ENCODE measurements at places on chromosomes 12 and 14.

- no peak for DNase-seq
These were observed 117.5 kb downstream of the DAAM1 start for GRCh38 chr14:59305836-59306555.

DNA sequence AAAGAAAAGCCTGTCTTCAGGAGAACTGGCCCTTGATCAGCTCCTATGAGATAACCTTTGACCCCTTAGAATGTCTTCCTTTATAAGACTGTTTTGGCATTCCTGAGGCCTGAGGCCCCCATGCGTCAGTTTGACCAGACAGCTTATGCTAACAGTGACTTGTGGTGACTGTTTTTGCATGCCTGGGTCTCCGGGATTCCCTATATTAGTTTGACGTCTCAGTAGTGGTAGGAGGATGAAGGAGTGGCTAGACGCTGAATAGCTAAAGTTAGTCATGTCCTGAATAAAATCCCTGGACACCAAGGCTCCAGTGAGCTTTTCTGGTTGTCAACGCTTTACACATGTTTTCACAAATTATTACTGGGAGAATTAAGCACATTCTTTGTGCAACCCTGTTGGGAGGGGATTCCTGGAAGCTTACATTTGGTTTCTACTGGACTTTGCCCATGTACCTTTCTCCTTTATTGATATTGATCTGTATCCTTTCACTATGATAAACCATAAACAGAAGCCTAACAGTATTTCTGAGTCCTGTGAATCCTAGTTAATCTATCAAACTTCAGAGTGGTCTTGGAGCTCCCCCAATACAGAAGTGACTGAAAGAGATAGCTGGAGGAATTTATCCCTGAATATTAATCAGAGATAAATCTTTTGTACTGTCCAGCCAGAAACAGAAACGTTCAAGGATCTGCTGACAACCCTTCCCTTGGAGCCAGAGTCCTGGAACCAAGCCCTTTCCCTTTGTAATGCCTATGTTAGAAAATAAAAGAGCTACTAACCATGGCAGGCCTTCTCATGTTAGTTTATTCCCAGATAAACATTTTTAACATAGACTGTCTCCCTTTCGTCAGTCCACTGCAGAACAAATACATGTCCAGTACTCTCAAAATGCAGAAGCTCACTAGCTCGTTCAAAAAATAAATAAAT, 479.2 kb downstream of the RPS29 start:
- no peak for DNase-seq

DNA sequence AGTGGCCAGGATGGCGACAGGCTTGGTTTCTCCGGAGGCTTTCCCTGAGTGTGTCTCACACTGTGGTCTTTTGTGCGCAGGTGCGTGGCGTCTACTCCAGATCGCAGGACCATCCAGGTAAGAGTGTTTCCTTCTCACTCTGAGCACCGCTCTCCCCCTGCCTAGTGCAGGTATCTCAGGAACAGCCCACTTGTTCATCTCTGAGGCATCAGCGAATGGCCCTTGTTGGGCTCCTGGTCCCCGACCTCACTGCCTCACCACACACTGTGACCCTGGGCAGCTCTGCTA, 781 bp downstream of the ADGRD1 start:
- DNase-seq: no peak

- DNase-seq: no peak
These were observed 128.6 kb upstream of the CPM start for GRCh38 chr12:69061574-69061973.

- DNase-seq: no peak
These were observed 54.2 kb downstream of the RPAP3 start for GRCh38 chr12:47651368-47652254.

- DNase-seq: no peak
These were observed 52.4 kb downstream of the PAPLN start for GRCh38 chr14:73289729-73290128.

DNA sequence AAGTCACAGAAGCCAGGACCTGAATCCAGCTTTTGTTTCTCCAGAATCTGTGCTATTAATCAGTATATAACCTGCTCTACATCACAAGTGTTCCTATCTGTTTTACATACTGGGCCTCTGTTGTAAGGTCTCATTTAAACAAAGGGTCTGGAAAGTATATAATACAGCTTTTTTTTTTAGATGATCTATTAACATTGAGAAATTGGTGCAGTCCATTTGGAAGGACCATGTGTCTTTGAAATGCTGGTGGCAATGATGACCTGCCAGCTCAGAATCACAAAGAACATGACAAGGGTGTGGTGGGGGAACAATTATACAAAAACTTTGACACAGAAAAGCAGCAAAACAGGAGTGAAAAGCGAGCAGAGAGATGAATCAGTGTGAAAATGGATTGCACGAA, 164.6 kb downstream of the PPM1H start:
- no peak for DNase-seq

DNA sequence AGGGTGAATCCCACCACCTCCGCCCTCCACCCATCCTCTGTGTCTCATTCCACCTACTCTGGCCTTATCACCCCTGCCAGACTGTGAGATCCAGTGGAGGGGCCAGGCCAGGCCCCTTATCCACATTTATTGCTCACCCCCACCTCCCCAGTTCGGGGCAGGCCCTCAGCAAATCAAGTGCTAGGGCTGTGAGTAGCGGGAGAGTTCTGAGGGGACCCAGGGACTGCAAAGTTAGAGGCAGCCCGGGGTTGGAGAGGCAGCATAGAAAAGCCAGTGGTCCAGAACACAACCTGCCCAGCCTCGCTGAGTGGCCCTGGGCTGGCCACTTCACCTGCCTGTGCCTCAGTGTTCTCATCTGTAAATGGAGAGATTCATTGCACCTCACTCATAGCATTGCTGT, 27.2 kb upstream of the ACTN1 start:
- no peak for DNase-seq

- no peak for DNase-seq
These were observed 512 bp downstream of the POU6F1 start for GRCh38 chr12:51217133-51217967.

GRCh38 chr14:22845821-22846625, 9.6 kb downstream of the MMP14 start:
- DNase-seq: no peak

DNA sequence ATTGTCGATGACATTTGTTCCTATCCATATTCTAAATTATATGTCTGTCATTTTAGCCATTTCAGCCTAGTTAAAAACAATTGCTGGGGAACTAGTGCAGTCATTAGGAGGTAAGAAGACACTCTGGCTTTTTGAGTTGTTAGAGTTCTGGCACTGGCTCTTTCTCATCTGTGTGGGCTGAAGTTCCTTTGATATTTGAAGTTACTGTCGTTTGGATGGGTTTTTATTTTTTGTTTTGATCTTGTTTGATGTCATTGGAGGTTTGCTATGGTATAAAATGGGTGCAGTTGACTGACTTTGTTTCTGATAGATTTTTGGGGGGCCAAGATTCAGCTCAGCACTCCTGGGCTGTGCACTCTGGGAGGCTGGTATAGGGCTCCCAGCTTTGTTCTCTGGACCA, 20.7 kb upstream of the CD69 start:
- DNase-seq: no peak

- DNase-seq: no peak
These were observed 184.6 kb downstream of the SLC6A15 start for GRCh38 chr12:84727961-84728360.

GRCh38 chr12:52382854-52383253, 2.6 kb downstream of the KRT84 start:
- DNase-seq: no peak

- DNase-seq: no peak
These were observed 91.8 kb downstream of the EML1 start for GRCh38 chr14:99884834-99885648.

DNA sequence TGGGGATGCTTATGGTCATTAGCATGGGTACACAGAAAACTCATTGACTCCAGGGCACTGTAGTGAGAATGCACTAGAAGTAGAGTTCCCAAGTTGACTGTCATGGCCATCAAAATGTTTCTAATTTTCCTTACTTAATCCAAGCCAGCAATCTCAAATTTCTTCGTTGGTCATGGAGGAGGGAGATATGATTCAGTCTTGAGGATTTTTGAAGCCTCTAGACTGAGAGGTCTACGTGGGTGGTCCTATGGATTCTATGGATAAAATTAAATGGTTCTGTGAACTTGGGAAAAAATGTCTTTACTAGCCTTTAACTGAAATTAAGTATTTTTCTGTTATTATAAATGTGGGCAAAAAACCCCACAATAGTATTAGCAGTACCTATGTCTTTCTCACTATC, 508.5 kb downstream of the FUT8 start:
- DNase-seq: no peak

GRCh38 chr14:66380143-66380542, 106.0 kb upstream of the CCDC196 start:
- no peak for DNase-seq

- DNase-seq: peak; percentile 30
These were observed 46.7 kb upstream of the FICD start for GRCh38 chr12:108468196-108468968.

GRCh38 chr14:81144824-81145603, 75.7 kb downstream of the GTF2A1 start:
- DNase-seq: no peak

DNA sequence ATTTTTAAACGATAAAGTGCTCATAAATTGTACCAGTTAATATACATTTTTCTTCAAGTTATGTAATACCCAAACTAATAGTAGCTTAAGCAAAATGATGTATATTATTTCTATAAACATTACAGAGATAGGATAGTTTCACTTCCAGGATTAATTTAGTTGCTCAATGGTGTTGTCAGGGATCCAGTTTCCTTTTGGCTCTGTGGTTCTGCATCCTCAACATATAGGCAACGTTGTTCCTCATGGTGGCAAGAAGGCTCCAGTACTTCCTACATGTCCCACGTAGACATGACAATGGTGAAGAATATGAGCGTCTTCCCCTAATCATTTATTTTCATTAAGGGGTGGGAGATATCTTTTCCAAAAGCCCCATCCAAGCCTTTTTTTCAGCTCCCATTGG, 60.7 kb upstream of the DCD start:
- no peak for DNase-seq

- no peak for DNase-seq
These were observed 144.9 kb upstream of the PELI2 start for GRCh38 chr14:55973285-55973800.

GRCh38 chr14:77508876-77509275, 10.3 kb upstream of the ISM2 start:
- no peak for DNase-seq

- no peak for DNase-seq
These were observed 18.1 kb downstream of the KRT85 start for GRCh38 chr12:52349196-52349595.

DNA sequence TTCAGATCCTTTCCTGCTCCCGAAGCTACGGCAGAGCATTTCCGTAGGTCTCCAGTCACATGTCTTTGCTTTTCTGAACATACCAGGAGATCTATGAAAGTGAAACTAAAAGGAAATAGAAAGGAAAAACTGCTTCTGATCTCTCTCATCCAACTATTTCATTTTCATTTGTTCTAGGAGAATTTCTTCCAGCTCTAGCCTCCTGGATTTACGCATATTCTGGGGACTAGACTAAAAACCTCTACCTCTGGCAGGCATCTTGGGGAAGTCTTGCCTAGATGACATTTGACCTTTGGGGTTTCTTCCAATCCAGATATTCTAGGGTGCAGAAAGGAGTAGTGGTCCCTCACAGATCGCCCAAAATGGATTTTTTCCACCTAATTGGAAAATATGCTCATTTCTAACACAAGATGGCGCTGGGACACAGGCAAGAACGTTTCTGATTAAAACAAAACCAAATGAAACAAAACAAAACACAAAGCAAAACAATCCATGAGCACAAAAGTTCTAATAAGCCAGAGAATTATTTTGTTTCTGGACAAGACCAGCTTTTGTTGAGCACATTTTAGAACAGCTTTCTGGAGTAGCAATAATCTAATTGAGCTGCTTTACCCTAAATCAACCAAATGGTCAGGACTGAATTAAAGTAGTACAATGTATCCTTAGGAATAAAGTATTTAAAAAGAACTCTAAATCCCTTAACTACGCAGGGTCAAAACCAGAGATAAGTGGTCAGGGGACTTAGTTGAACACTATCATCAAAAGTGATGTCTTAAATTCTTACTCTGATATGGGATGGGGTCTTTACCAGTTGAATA, 12.3 kb upstream of the PARP11 start:
- no peak for DNase-seq

GRCh38 chr12:44077294-44077693, 241.4 kb downstream of the TMEM117 start:
- DNase-seq: no peak

DNA sequence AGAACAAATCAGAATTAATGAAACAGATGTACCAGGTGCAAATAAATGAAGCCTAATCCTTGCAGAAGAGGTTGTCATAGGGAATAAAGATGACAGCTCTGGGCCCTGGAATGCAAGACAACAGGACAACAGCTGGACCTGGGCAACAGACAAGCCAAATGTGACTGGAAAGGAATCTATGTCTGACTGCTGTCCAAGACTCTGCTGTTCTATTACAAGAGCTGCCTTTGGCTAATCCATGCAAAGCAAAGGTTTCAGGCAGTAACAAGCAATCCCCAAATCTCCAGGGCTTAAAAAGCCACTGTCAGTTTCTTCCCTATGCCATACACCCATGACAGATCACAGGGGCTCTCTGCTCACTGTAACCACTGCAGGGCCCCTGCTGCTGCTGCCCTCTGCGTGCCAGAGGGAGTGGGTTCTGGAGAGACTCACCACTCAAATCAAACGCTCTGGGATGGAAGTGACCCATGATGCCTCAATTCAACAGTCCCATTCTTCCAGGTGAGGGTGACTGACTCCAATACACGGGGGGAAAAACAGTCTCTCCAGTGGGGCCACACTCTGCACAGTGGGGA, 218.9 kb upstream of the SFSWAP start:
- DNase-seq: no peak

GRCh38 chr12:10130042-10130441, at the start of gene CLEC7A:
Gene CLEC7A (minus strand): TSS chr12:10130199. CDS start chr12:10130082, 117 bp downstream.
- DNase-seq: no peak

DNA sequence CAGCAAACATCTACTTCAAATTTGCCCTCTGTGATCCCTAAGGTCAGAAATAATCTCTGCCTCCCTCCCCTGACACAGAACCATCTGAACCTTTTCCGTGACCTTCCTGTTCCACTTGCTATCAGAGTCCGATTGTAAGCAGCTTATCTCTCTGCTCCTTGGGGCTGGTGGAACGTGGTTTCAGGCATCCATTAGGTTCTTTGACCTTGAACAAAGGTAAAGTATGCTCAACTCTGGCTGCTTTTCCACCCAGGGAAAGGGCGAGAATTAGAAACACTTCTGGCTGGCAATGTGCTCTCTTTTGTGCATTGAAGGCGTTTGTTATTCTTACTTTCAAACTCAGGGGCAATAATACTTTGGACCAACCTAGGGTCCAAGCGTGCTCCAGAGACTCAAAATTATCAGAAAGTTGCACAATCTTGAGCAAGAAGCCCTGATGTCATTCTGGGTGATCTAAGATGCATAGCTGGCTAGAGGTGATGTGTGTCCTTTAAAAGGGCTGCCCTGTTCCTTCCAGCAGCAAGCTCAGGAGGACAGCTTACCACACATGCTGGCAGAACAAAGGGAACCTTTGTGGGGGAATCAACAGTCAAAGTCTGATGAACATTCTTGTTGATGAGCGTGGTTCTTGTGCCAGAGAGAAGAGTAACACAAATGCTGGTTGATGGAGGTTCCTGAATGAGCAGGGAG, 29.8 kb downstream of the ADGRD1 start:
- DNase-seq: no peak

Data from iPS DF 19.7 (cell line).